RPMI8226 (cell line): ENCODE measurements at places on chromosomes 5 and 9.

DNA sequence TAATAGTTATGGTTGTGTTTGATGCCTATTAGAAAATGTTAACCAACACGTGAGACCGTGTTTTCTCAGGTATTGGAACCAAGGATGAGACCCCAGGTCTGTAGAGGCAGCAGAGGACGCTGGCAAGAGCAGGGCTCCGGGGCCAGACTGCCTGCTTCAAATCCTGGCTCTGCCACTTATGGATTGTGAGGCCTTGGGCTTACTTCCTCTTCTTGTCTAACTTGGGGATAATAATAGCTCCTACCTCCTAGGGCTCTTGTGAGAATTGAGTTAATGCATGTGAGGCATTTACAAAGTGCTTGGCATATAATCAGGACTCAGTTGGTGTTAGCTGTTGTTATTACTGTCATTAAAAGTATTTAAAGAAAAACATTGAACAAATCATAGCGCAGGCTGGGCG lies 85.5 kb upstream of the PITX1 start:
- DNase-seq = no peak

GRCh38 chr9:107492381-107492970 lies 2.9 kb upstream of the KLF4 start:
- DNase-seq = no peak

- DNase-seq = no peak
Observed at GRCh38 chr5:54595721-54596120, 78.2 kb downstream of the SNX18 start.

GRCh38 chr5:20359377-20359776 lies 371.4 kb upstream of the CDH18 start:
- DNase-seq = no peak

DNA sequence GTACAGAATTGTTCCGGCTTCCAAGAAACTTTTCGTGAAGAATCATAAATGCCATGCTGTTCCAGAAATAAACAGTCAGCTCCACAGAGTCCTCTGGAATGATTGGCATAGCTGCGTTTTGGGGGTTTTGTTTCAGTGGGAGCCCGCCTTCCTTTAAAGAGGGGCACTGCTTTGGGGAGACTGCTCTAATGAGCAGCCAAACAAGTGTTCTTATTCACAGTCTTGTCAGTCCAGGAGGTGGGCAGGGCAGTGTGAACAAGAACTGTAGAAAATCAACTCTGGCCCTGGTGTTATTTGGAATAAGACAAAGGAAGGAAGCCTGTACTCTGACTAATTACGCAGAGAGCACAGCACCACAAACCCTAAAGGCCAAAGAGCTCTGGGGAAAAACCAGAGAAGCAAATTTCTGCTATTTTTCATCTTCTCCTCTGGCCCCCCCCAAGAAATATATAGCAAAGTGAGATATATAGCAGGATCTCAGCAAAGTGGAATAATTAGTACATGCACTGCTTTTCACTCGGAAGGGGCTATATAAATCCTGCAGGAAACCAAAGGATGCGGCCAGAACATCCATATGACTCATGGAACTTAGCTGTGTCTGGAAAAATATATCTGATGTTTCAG lies 92.9 kb downstream of the GLDC start:
- DNase-seq = no peak

DNA sequence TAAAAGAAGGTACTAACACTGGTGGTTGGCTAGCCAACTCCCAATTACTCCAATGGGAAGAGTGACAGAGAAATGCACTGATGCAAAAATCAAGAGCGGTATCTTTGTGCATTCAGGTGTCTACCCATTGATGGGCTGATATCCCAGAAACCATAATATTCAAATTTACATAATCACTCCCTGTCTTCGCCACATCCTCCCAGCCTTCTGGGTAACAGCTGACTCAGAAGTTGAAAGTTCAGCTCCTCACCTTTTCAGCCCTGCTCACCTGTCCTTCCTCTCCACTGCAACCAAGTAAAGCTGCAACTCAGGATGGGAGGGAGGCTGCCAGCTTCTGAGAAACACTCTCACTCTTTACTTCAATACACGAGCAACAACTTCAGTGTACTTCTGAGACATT lies 6.9 kb downstream of the SUSD1 start:
- no peak for DNase-seq

DNA sequence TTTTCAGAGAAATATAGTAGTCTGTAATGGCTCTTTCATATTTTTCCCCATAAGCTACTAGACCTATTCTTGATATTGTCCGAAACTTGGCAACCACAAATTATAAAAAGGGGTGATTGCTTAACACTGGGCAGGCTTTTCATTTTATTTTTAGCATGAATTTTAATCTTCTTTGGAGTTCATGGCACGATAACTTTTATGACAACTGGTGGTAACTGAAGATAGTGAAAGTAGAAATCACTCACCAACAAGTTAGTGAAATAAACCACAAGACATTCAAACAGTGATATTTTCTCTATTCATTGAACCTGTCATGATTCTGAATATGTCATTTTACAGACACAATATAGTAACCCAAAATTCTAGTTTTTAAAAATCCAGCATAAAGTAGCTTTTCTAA lies 213.9 kb downstream of the PRDM9 start:
- DNase-seq = no peak

DNA sequence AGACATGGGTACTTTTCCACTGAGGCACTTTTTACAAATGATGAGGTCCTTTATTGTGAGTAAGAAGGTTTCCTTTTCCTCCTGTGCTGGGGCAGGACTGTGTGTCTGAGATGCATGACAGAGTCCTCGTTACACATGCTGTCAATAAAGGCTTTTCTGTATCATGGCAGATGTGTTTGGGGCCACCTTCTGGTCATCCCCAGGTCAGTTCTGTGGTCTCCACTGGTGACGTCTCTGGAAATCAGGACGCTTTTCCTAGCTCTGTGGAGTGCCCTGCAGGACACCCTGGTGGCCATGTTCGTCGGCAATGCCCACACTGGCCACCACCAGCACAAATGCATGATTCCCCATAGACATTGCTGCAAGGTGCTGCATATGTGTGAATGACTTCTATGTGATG lies 2.8 kb downstream of the CMBL start:
- no peak for DNase-seq

GRCh38 chr9:22169243-22169642 lies 160.1 kb upstream of the CDKN2B start:
- DNase-seq = no peak

DNA sequence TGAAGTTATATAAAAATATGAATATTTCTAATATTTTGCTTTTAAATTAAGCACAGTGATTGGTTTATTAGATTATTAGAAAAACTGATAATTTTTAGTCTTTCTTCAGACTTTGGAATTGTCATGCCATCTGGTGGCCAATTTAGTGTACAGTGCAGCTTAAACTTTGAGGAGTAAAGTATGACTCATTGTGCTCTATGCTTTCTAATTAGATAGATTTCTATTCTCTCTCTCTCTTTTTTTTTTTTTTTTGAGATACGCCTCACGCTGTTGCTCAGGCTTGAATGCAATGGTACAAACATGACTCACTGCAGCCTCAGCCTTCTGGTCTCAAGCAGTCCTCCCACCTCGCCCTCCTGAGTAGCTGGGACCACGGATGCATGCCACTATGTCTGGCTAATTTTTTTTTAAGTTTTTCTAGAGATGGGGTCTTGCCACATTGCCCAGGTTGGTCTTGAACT lies 42.1 kb upstream of the GPR21 start:
- peak; percentile 40 for DNase-seq

DNA sequence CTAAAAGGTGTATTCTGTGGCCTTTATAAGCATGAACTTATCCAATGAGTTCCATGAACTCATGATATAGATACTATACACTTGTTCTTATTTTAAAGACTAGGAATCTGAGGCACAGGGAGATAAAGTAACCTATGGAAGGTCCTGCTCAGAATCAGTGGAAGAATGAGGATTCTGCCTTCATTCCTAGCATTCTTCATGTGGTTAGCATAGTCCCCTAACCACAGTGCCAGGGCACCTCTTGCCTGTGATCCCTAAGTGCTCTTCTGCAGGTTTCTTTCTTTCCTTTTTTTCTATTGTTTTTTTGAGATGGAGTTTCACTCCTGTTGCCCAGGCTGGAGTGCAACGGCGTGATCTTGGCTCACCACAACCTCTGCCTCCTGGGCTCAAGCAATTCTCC lies 174.1 kb downstream of the C9orf152 start:
- no peak for DNase-seq

GRCh38 chr5:164013077-164013670 lies 507.8 kb downstream of the MAT2B start:
- peak; percentile 66 for DNase-seq

DNA sequence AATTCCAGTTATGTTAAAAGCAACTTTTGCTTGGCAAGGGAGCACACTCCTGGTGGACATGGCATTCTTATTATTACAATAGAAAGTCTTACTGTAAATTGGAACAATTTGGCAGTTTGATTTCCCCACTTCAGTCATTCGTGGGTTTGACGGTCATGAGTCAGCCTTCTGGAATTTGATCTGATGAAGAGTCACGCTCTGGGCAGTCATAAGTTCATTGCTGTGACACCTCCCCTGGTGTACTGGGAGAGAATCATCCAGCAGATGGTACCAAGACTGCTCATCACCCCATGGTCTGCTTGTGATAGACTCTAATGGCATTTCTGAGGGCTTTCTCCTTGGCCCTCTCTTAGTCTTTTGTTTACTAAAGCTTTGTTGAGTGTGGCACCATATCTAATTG lies 53.8 kb downstream of the GLRA1 start:
- DNase-seq = no peak

DNA sequence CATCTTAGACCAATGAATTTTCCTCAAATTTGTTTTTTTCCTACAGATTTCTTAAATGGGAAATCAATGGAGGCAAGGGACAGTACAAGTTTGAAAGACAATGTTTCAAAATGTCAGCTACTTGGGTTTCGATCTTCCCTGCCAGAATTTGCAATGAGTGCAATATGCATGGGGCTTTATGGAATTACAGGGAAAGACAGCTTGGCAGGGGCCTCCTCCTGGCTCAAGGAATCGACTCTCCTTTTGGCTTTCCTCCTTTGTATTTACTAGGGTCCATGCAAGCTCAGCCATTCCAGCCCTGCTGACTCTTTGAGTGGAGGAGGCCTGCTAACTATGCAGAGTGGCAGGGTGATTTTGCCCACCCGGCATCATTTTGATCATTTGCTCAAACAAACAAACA lies 63.2 kb downstream of the MED27 start:
- DNase-seq = no peak

DNA sequence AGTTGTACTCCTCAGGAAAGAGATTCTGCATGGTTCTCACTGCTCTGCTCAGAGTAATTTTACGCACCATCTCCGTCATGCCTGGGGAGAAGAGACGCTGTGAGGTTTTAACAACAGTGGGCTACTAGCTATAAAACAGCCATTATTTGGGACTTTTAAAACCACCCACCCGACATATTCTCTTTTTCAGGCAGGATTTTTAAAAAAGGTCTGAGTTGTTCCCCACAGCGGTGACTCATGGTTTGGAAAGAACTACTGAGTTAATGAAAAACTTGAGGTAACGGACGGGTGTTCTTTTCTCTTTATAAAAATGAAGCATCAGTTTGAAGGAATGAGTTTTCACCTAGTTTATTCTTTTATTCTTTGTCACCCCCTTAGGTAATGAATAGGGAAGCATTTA lies 61.3 kb downstream of the TTLL11 start:
- DNase-seq = no peak

DNA sequence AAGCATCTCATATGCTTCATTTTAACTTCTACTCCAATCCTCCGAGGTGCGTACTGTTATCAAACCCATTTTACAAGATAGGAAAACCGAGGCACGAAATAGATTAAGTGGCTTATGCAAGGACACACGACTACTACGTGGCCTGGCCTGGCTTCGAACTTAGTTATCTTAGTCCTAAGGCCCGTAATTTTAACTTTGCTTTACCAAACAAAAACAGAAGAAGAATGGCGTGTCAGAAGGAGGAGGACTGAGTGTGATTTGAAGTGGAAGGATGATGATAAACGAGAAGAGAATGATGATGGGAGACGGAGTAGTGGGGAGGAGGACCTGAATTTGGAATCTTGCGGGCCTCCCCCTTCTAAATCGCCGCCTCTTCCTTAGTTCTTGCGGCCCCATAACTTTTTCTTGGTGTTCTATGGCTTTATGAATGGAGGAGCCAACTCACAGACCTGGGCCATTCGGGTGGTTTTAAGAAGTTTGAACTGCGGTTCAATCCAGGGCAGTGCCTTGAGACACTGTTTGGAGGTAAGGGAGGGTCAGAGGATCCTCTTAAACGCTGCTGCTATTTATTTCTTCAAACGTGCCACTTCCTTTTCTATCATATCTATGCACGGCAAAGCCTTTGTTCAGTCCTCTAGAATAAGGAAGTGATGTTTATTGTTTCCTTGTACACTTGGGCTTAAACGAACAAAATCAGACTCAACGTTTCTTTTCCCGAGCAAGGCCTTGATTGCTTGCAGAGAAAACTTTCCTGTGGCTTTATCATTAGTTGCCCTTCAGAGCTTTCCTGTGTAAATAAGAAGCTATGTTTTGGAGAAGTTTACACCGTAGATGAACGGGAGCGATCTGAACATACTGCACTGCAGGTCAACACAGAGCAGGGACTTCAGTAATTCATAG lies 795 bp downstream of the CNOT8 start:
- peak; percentile 35 for DNase-seq

- no peak for DNase-seq
Observed at GRCh38 chr9:6833518-6834192, 75.9 kb downstream of the KDM4C start.

DNA sequence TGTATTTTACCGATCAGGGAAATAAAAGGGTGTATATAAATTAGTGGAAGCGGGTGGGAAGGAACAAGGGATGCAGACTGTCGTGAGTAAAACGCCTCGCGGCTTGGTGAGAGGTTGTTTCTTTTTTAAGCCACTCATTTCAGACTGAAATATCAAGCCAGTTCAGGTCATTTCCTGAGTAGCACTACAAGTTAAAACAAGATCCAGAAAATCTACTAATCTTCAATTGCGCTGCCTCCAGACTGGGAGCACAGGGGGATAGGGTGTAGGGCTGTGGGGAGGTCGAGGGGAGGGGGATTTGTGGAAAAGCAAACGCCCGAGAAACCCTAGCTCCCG lies 140.8 kb downstream of the TSSK1B start:
- DNase-seq = peak; percentile 26

DNA sequence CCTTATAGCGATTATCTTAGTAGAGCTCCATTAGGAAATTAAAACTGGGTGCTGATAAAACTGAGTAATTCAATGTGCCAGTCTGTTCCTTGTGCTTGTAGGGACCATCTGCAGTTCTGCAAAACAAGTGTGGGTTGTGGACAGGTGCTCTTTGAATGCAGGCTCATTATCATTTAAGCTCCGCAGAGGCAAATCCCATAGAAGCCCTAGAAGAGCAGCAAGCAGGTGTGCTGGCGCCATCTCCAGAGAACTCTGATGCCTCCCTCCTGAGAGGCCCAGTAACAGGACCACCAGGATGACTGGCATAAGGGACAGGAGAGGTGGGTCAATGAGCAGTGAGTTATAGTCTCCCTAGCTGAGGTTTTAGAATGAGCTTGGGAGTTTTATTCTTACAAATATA lies 1342.4 kb upstream of the DMAC1 start:
- no peak for DNase-seq

- DNase-seq = no peak
Observed at GRCh38 chr5:138468133-138468965, 3.1 kb downstream of the EGR1 start.

DNA sequence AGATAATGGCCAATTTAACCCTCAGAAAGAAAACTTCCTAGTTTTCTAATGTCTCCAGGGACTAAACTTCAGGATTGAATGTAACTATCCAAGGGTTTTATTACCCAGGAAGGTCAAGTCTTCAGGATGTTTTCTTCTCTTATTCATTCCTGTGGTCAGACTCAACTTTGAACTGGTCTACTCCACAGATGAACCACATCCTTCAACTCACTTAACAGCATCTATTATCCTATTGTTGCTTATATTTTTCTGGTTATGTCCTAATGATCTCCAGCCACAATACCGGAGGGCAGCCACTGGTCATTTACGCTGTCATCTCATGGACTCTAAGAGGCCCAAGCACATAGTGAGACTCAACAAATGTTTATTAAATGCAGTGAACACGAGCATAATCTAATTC lies 47.2 kb upstream of the LIFR start:
- DNase-seq = no peak
